Stimulated activated memory B cell treated with anti-CD40 and anti-IgM and Interleukin-4, amounts not matched to agents 10 μg/mL and 1 μg/mL and 100 μg/mL, for 72 hours (primary cell): ENCODE measurements at places on chromosomes 5 and 9.
A peak's percentile ranks its signal among the peaks of the same experiment; 100 is the strongest.

GRCh38 chr5:170538696-170539586, 35.1 kb downstream of the KCNIP1 start:
- no peaks in the 10 kb centered on the region for H3K4me1 ChIP-seq
- no peak overlapping the region for H3K4me3 ChIP-seq
- H3K36me3 ChIP-seq = no peaks in the 10 kb centered on the region
- peaks cover 38% of the 10 kb centered on the region for H3K27me3 ChIP-seq

- H3K27me3 ChIP-seq = peaks cover 76% of the 10 kb centered on the region
- H3K4me1 ChIP-seq = peaks cover 10% of the 10 kb centered on the region
- no peak overlapping the region for H3K4me3 ChIP-seq
- ATAC-seq = peak; percentile 57
These were observed 103.9 kb downstream of the ESM1 start for GRCh38 chr5:54881286-54882005.

DNA sequence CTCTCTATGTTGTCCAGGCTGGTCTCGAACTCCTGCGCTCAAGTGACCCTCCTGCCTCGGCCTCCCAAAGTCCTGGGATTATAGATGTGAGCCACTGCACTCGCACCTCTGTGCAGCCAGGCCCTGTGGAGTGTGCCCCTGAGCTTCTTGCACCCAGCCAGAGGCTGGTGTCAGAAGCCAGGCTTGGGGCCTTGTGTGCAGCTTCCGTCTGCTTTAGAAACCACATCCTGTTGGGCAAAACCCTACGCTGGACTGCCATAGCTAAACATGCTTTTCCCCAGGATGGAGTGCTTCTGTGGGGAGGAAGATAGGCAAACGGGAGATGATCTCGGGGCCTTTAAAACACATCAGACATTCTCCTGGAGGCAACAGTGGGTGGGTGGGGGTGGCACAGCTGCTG, 40.1 kb downstream of the PRRT1B start:
- H3K4me3 ChIP-seq = no peak overlapping the region
- H3K4me1 ChIP-seq = peaks cover 52% of the 10 kb centered on the region
- H3K27me3 ChIP-seq = no peaks in the 10 kb centered on the region
- H3K36me3 ChIP-seq = peaks cover 93% of the 10 kb centered on the region
- ATAC-seq = peak; percentile 67

DNA sequence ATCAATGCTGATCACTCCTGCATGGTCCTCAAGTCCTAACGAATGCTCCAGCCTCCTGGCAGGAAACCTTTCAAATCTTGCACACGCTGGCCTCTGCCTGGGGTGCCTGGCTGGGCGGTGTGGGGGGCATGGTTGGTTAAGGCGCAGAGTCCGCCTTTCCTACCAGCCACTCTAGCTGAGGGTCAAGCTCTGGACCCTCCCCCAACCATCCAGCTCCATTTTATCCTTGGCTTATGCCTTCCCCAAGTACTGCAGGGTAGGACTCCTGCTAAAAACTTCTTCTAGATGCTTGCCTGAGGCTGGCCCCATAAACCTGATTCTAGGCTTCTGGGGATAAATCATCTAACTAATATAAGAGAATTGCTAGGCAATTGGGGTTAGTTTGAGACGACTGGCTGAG, 808 bp upstream of the MVB12B start:
- peak overlapping the region; percentile 88 for H3K4me3 ChIP-seq
- no peak for ATAC-seq
- H3K27ac ChIP-seq = peak overlapping the region; percentile 82
- H3K36me3 ChIP-seq = no peaks in the 10 kb centered on the region

DNA sequence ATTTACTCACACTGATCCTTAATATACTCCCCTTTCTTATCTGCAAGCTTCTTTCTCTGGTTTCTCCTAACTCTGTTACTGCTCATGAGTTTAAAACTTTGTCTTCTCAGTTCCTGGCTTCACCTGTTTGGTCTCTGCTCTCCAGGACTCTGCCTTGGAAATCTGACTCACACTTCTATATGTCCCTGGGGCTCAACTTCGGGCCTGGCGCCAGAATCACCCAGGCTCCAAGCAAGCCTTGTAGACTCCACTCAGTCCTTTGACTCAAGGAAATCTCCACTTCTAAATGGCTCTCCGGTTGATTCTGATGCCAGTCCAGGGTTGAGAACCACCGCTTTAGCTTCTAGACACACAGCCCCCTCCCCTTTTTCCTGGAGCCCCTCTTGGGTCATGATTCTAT, 57.8 kb downstream of the TMC1 start:
- peaks cover 17% of the 10 kb centered on the region for H3K27me3 ChIP-seq
- no peak for ATAC-seq
- H3K27ac ChIP-seq = no peak overlapping the region
- H3K4me3 ChIP-seq = no peak overlapping the region

GRCh38 chr5:133865113-133865512, 103.3 kb downstream of the C5orf15 start:
- ATAC-seq = no peak
- H3K27ac ChIP-seq = peak overlapping the region; percentile 40
- no peaks in the 10 kb centered on the region for H3K36me3 ChIP-seq
- peaks cover 10% of the 10 kb centered on the region for H3K4me1 ChIP-seq
- H3K4me3 ChIP-seq = no peak overlapping the region

GRCh38 chr9:116812231-116813030, 125.3 kb downstream of the TRIM32 start:
- H3K27ac ChIP-seq = no peak overlapping the region
- H3K27me3 ChIP-seq = no peaks in the 10 kb centered on the region
- no peak overlapping the region for H3K4me3 ChIP-seq

GRCh38 chr5:45725537-45725936, 29.4 kb upstream of the HCN1 start:
- H3K36me3 ChIP-seq = no peaks in the 10 kb centered on the region
- ATAC-seq = no peak
- H3K27me3 ChIP-seq = no peaks in the 10 kb centered on the region
- H3K27ac ChIP-seq = no peak overlapping the region
- H3K4me3 ChIP-seq = no peak overlapping the region

- peaks cover 21% of the 10 kb centered on the region for H3K36me3 ChIP-seq
- H3K4me3 ChIP-seq = no peak overlapping the region
- H3K27ac ChIP-seq = no peak overlapping the region
- no peak for ATAC-seq
These were observed 239.0 kb downstream of the FANCC start for GRCh38 chr9:95078511-95078910.
